Thymus (tissue), 14 donors: ENCODE measurements at places on chromosomes 2 and 18. TPM values are rescaled to one million over a fixed set of nuclear protein-coding genes. Genes with fewer than 3 reads are reported as not detected.
A peak's percentile ranks its signal among the peaks of the same experiment; 100 is the strongest.

DNA sequence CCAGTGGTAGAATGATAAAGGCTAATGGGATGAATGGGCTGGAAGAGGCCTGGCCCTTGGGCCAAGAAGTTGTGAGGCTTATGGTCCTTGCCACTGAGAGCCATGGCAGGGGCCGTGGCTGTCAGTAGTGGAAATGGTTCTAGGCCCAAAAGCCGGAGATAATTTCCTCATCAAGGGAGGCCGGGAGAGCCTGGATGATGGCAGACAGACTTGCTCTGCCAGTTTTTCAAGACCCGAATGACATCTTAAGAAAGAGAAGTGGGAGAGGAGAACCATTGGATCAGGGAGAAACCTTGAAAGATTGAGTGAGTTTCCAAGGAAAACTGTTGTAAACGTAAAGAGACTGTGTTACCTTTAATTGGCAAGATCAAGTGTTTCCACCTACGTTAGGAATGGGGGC is 46.3 kb upstream of the VPS54 start:
- no peak for DNase-seq

REG3G gene
- total RNA-seq = 0.09 TPM

GRCh38 chr2:111251711-111252110 is 131.0 kb downstream of the BCL2L11 start:
- no peak for DNase-seq

DCC gene
- total RNA-seq = 7.6 TPM

DNA sequence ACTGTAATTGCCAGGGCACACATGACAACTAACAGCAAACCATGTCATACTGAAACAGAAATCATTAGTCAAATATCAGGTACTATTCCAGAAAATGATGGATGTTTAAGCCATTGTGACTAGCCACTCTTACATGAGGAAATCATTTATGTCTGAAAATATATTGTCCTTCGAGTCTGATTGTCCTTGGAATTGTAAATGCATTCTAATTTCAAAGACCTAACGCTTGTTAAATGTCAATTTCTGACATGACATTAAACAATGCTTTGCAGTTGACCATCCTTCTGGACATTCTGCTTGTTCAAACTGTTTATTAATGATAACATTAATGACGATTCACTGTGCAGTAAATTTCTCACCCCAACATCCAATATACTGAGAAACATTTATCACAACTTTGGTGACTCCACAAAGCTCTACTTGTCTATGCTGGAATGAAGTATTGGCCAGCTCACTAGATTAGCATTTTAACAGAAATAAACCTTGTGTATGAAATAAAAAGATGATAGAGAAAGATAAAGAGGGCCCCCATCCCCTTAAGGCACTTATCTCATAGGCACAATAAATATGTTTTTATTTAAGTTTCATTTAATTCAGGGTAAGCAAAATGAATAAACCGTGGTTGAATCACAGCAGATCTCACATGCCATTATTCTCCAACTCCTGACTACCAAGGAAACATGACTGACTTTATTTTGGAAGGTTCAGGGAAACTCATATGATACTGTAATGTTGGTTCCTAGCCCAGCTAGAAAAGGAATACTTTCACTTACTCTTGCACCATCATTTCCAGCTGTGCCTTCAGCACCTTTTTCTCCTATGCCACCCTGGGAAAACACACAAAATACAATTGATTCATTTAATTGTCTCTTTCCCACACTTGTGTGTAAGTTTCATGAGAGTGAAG is 82.3 kb downstream of the COL3A1 start:
- DNase-seq = no peak

DNA sequence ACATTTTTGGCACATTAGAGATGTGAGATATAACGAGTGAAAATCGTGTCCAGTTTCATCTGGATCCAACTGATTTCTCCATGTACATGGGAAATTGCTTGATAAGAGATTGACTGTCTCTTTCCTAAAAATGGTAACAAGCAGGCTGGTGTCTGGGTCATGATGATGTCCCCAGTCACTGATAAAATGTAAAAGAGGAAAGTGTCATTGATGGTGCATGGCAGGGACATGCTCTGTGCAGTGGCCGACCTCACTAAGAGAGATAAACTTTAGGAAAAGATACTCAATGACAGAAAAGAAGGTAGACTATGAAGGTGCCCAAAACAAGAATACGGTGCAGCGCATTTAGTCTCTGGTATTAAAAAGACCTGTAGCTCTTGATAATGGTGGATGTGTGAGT is 1517.5 kb downstream of the RPIA start:
- DNase-seq = no peak

- no peak for DNase-seq
Measured at GRCh38 chr2:10038123-10038522, 5.2 kb upstream of the KLF11 start.

- DNase-seq = no peak
Measured at GRCh38 chr2:28150236-28150915, 242.3 kb upstream of the FOSL2 start.

DNA sequence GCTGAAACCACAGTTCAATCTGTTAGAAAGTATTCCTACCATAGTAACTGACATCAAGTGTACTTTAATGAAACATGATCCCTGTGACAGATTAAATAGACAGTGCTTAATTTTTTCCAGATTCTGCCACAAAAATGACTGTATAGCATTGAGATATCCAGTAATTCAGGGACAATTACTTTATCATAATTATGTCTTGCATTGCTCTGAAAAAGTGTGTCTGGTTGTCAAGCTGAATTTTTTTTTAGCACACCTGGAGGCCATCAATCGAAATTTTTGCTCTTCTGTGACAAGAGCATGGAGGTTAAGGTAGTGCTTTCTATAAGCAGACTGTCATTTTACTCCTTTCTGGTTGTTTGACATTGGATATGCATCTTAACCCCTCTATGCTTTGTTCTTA is 1083.8 kb upstream of the NRXN1 start:
- no peak for DNase-seq

GRCh38 chr2:65818873-65819451 is 386.6 kb upstream of the SPRED2 start:
- DNase-seq = no peak

SLC11A1 gene
- total RNA-seq = 0.71 TPM

IL1RN gene
- total RNA-seq = 2.7 TPM

SERPINB7 gene
- total RNA-seq = 1.4 TPM

HAAO gene
- 4.6 TPM for total RNA-seq

- no peak for DNase-seq
Measured at GRCh38 chr2:86433137-86433536, 8.0 kb upstream of the KDM3A start.

GRCh38 chr2:121118951-121119350 is 166.1 kb downstream of the TFCP2L1 start:
- DNase-seq = no peak

- no peak for DNase-seq
Measured at GRCh38 chr2:19377717-19378116, 19.3 kb upstream of the OSR1 start.

CRYBA2 gene
- 0.14 TPM for total RNA-seq

GRCh38 chr18:37299471-37300304 is 265.9 kb downstream of the CELF4 start:
- no peak for DNase-seq

GRCh38 chr2:36356298-36356989 is 866 bp downstream of the CRIM1 start:
- DNase-seq = peak; percentile 17

LAMA3 gene
- total RNA-seq = 8.9 TPM

EDAR gene
- 0.33 TPM for total RNA-seq

MTCL1 gene
- 11.0 TPM for total RNA-seq

DNA sequence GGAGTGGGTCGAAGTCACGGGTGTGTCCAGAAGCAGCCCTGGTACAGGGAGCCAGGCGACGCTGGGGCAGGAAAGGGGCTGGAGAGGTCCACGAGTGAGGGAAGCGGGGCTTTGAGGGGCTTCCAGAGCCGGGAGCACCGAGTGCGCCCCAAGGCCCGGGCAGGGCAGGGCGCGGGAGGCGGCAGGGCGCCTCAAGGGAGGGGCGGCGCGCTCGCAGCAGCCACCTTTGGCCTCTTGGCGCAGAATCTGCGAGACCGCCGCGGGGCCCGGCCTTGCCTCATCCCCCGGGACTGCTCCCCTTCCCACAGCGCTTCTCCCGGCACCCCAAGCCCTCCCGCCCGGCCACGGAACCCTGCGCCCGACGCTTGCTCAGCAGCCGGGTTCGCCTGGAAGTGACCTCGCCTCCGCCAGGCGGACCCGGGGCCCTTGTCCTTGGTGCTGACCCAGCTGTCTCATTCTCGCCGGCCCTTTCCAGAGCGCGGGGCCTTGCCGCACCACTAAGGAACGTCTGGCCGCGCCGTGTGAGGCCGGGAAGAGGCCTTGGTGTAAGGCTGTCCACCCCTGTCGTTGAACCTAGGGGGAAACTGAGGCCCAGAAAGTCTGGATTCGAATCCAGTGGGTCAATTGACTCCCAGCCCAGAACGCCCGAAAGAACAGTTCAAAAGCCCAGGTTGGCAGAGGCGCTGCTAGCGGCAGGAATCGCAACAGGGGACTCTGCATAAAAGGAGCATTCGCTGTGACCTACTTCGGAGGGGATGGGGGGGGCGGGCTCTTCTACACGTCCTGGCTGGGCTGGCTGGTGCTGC is 584 bp upstream of the DNER start:
- DNase-seq = peak; percentile 65
